ENCODE measurements at places on chromosomes 3 and 15. TPM values are rescaled to one million over a fixed set of nuclear protein-coding genes. Genes with fewer than 3 reads are reported as not detected.

The SH2D7 gene
- not detected for total RNA-seq

DNA sequence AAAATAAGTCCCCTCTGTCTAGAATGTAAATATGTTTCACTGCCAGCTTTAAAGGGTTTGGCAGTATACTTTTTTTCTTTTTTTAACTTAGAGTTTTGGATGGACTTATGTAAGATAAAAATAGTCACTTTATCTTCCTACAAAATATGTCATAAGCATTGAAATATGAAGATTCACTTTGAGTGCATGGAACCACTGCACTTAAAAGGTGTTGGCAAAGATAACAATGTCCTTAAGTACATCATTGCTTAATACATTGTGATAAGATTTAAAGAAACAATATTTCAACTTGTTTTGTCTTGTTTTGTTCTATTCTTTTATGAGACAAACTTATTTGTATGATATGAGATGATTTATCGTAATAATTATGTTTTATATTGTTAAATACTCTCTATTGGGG lies 66.3 kb upstream of the NAALADL2 start:
- no peaks in the 10 kb centered on the region for H3K4me1 ChIP-seq
- H3K36me3 ChIP-seq = no peaks in the 10 kb centered on the region
- no peaks in the 10 kb centered on the region for H3K27me3 ChIP-seq
- no peak overlapping the region for H3K27ac ChIP-seq
- DNase-seq = no peak

DNA sequence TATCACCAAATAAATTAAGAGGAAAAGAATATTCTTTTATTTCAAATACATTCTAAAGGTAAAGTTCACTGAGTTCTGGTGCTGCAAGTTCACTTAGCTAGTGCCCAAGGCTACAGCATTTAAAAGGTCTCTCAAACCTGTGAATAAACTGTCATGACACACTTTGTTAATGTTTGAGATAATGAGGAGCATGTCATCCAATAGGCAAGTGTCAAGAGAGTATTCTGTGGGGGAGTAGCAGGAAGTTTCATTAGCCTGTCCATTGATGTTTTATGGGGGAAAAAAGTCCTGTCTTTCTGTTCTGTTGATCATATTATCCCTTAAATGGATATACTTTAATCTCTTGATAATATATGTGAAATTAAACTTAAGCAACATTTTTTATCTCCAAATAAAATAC lies 4.0 kb downstream of the SPESP1 start:
- H3K27ac ChIP-seq = no peak overlapping the region
- no peak for DNase-seq
- H3K27me3 ChIP-seq = no peaks in the 10 kb centered on the region
- H3K4me1 ChIP-seq = no peaks in the 10 kb centered on the region
- no peaks in the 10 kb centered on the region for H3K36me3 ChIP-seq

DNA sequence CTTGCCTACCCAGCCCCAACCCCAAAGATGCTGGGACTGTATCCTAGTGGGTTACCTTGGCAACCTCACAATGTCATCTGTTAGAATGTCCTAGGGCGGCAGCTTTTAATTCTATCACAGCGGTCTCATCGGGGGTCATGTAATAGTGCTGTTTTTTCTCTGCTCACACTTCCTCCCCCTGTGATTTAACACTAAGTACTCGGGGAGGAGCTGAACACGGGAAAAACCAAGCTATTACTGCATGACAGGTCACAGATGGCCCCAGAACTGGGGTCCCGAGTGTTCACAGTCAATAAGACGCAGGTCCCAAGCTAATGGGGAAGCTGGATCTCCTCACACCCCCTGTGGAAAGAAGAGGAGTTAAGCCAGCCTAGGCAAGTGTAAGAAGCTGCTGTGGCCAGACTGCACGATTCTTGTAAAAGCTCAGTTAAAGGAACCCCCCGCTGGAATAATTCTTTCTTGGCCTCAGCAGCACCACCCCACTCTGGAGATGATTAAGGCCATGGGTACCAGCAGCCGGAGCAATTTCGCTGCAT lies 2.5 kb upstream of the RFTN1 start:
- DNase-seq = no peak
- peaks cover 43% of the 10 kb centered on the region for H3K4me1 ChIP-seq
- no peaks in the 10 kb centered on the region for H3K36me3 ChIP-seq
- no peak overlapping the region for H3K4me3 ChIP-seq
- peaks cover 62% of the 10 kb centered on the region for H3K27me3 ChIP-seq

GRCh38 chr3:184259878-184260723 lies 1.3 kb downstream of the CAMK2N2 start:
- H3K36me3 ChIP-seq = peaks cover 14% of the 10 kb centered on the region
- H3K27me3 ChIP-seq = peaks cover 76% of the 10 kb centered on the region
- peaks cover 15% of the 10 kb centered on the region for H3K4me1 ChIP-seq
- DNase-seq = peak; percentile 68
- peak overlapping the region; percentile 65 for H3K4me3 ChIP-seq

DNA sequence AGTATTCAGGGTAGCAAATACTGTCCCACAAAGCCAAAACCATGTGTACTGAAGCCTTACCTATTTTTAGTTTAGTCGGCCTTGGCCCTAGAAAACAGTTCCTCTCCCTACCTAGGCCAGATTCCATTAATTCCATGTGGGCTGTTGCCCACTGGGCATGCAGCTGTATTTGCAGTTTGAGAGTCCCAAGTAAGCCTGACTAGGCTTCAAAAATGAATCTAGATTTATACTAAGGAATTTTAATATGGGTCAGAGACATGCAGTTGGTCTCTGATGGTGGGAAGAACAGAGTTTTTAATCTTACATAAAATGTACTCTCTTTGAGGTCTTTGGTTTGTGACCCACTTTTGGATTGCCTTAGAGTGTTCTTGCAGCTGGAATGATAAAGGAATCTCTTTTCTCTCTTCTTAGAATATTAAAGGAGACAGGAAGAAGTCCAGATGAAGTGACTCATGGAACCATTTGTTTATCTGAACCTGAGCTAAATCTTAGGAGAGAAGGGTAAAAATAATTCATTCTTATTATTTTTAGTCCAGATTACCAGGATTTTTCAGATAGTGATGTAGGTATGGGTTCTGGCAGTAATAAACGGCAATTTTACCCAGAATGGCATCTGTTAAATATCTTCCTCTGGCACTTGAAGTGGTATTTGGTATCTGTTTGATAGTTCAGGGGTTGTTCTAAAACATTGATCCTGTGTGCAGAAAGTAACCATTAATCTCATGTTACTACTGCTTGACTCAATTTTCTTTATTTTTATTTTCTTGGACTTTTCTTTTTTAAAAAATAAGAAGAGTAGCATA lies 33.8 kb downstream of the GLCE start:
- H3K27ac ChIP-seq = peak overlapping the region; percentile 42
- no peak for DNase-seq
- H3K27me3 ChIP-seq = no peaks in the 10 kb centered on the region
- no peak overlapping the region for H3K4me3 ChIP-seq
- H3K4me1 ChIP-seq = peaks cover 36% of the 10 kb centered on the region

- H3K4me1 ChIP-seq = peaks cover 5% of the 10 kb centered on the region
- H3K36me3 ChIP-seq = no peaks in the 10 kb centered on the region
- DNase-seq = no peak
- no peak overlapping the region for H3K4me3 ChIP-seq
- no peaks in the 10 kb centered on the region for H3K27me3 ChIP-seq
Observed at GRCh38 chr3:167318996-167319615, 61.0 kb downstream of the ZBBX start.

DNA sequence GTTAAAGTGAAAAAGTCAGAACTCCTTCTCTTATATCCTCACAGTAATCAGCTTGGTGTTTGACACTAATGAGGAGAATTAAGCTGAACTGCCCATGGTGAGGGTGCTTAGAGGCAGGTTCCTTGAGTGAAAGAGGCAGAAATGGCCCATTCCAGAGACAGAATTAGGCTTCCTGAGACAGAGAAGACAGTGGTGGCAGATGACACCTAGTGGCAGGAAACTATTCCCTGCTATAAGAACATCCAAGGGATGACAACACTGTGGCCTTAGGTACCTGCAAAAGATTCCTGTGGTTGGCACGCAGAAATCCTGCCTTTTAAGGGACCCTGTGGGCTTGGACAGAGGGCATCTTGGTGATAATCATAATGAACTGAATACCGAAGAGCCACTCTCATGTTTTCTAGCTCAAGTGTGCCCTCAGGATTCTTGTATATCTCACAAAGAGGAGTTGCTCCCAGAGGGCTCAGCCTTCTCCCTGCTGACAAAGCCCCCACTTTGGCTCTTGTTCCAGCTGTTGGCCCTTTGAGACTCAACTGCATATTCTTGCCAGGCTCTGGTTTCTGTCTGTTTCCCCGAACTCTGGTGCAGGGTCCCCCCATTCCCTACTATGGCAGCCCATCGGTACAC lies 56.0 kb downstream of the KBTBD12 start:
- no peak overlapping the region for H3K27ac ChIP-seq
- peaks cover 89% of the 10 kb centered on the region for H3K27me3 ChIP-seq
- no peaks in the 10 kb centered on the region for H3K36me3 ChIP-seq
- H3K4me3 ChIP-seq = no peak overlapping the region
- DNase-seq = no peak
- H3K4me1 ChIP-seq = no peaks in the 10 kb centered on the region

DNA sequence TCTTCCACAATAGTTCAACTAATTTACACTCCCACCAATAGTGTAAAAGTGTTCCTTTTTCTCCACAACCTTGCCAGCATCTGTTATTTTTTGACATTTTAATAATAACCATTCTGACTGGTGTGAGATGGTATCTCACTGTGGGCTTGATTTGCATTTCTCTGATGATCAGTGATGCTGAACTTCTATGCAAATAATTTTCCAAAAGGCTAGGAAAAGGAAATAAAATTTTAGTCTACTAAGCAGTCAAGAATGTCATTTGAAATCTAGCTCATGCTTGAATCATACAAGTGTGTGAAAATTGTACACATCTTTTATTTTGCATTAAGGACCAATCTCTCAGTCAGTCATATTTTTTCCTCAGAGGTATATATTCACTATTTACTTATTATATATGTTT lies 101.7 kb upstream of the UBP1 start:
- H3K27me3 ChIP-seq = no peaks in the 10 kb centered on the region
- no peak for DNase-seq
- peaks cover 33% of the 10 kb centered on the region for H3K36me3 ChIP-seq
- no peak overlapping the region for H3K4me3 ChIP-seq

- no peak overlapping the region for H3K27ac ChIP-seq
- H3K4me1 ChIP-seq = no peaks in the 10 kb centered on the region
- no peaks in the 10 kb centered on the region for H3K27me3 ChIP-seq
- DNase-seq = peak; percentile 5
- peaks cover 30% of the 10 kb centered on the region for H3K36me3 ChIP-seq
- H3K4me3 ChIP-seq = no peak overlapping the region
Observed at GRCh38 chr3:48410205-48411040, 19.5 kb downstream of the PLXNB1 start.

- DNase-seq = no peak
- peaks cover 9% of the 10 kb centered on the region for H3K4me1 ChIP-seq
- H3K27ac ChIP-seq = no peak overlapping the region
- H3K36me3 ChIP-seq = peaks cover 19% of the 10 kb centered on the region
Observed at GRCh38 chr15:56102441-56102840, 109.0 kb upstream of the NEDD4 start.

Measured in mesothelial cell of epicardium (in vitro differentiated cells).